ENCODE measurements at places on chromosomes 2 and 18.

- no peak overlapping the region for H3K27ac ChIP-seq
- no peaks in the 10 kb centered on the region for H3K27me3 ChIP-seq
- no peaks in the 10 kb centered on the region for H3K4me1 ChIP-seq
- no peak for DNase-seq
- no peak overlapping the region for H3K4me3 ChIP-seq
- H3K36me3 ChIP-seq = no peaks in the 10 kb centered on the region
Observed at GRCh38 chr2:36915627-36916026, 50.7 kb downstream of the STRN start.

- H3K36me3 ChIP-seq = no peaks in the 10 kb centered on the region
- H3K27ac ChIP-seq = no peak overlapping the region
- no peak for DNase-seq
- H3K27me3 ChIP-seq = no peaks in the 10 kb centered on the region
- no peak overlapping the region for H3K4me3 ChIP-seq
- H3K4me1 ChIP-seq = no peaks in the 10 kb centered on the region
Observed at GRCh38 chr2:118242216-118242615, 153.9 kb downstream of the INSIG2 start.

DNA sequence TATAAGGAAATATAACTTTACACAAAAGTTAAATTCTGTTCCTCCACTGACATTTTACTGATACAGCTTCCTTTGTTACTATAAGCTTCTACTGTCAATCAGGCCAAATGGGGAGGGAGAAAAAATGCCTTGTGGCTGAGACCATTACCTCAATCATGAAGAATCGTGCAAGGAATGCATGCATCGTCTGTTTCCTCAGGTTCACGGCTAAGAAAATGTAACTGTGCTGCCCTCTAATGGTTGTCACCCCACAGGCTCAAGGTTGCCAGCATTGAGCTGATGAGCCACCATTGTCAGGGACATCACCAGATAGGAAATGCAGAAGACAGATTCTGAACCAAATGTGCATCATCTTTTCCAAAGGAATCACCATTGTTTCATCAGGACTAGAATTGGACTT, 426.9 kb downstream of the CDH2 start:
- no peak overlapping the region for H3K4me3 ChIP-seq
- DNase-seq = no peak
- H3K27ac ChIP-seq = no peak overlapping the region
- H3K36me3 ChIP-seq = no peaks in the 10 kb centered on the region

DNA sequence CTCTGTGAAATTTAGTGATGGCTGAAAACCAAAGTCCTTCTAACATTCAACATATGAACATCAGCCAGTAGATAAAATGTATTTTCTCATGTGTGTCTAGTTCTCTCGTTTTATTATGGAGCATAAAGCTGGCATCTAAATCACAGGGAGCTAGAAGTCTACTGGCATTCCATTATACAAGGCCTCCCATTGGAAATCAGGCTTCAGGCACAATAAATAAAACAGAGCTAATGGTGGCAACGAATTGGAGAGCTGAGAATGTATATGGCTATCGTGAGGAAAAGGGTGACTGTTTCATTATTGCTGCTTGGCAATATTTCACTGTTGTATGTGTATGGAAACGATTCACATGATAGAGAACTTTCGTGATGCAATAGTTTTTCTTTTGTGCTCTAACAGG, 62.4 kb downstream of the SLC5A7 start:
- H3K27me3 ChIP-seq = no peaks in the 10 kb centered on the region
- no peak overlapping the region for H3K4me3 ChIP-seq
- no peak overlapping the region for H3K27ac ChIP-seq

DNA sequence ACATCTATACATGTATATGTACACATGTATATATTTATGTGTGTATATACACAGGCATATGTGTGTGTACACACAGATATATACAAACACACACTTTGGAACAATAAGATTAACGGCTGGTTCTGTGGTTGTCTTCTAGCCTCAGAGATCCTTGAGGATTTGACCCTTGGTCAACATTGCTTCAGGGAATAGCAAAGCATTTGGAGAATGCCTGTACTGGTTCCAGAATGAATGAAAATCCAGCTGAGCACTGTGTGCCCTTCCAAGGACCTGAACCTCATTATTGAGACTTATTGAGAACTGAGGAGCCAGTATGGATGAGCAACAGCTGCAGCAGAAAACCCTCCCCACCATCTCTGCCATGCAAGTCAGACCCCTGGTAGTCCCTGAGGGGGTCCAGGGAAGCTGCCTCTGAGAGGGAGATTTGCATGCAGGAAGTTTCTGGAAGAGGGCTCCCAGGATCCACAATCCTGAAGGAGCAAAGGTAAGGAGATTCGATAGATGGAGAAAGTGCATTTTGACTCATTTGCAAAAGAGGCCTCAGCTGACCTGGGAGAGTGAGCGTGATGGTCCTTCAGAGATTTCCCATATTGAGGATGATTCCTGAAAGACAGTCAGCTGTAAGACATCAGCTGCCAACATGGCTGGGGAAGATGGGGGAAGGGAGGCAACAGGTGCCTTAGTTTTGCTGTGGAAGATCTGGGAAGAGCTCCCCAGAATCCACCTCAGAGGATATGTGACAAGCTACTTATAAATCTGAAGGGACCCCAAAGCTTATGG, 166.6 kb upstream of the NCKAP5 start:
- no peaks in the 10 kb centered on the region for H3K27me3 ChIP-seq
- DNase-seq = no peak
- H3K36me3 ChIP-seq = no peaks in the 10 kb centered on the region
- H3K4me3 ChIP-seq = no peak overlapping the region
- no peaks in the 10 kb centered on the region for H3K4me1 ChIP-seq
- H3K27ac ChIP-seq = no peak overlapping the region

DNA sequence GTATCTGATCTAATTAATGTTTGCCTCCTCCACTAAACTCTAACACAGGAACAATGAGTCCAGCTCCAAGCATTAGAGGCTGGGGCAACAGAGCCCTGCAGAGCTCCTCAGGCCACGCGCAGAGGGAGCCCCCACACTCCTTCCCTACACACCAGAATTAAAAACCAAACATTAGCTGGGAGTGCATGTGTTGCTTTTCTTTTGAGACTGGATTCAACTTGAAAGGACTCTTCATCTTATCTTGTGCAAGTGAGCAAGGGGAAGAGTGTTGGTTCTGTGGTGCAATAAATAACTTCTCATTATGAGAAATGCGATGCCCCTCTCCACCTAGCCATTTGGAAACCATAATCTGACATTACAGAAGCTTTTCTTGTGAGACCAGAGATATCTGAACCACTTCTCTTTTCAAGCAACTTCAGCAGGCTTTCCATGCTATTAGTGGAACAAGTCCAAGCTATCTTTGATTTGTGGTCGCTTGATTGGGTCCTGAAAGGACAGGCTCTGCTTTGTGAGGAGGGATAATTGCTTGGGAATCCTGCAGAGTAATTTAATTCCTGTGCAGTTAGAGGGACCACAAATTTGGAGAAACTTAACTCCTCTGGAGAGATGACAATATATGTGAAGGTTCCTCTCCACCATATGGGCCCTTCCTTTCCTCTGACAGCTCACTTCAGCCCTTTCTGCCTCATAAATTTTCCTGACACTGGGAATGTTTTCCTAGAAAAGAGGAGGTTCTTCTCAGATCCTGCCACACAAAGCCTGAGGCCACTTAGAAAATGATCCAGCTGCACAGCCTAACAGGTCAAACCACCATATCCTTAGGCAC, 112.5 kb downstream of the ATL2 start:
- no peaks in the 10 kb centered on the region for H3K36me3 ChIP-seq
- H3K27ac ChIP-seq = no peak overlapping the region
- no peaks in the 10 kb centered on the region for H3K27me3 ChIP-seq
- no peak overlapping the region for H3K4me3 ChIP-seq

GRCh38 chr18:29171892-29172755, 995.2 kb upstream of the CDH2 start:
- no peak overlapping the region for H3K4me3 ChIP-seq
- H3K4me1 ChIP-seq = no peaks in the 10 kb centered on the region
- H3K27me3 ChIP-seq = peaks cover 2% of the 10 kb centered on the region
- H3K27ac ChIP-seq = no peak overlapping the region
